NAMALWA (cell line): ENCODE measurements at places on chromosomes 3 and 15.

GRCh38 chr15:93780073-93780472 is 451.3 kb upstream of the MCTP2 start:
- no peak for DNase-seq

GRCh38 chr3:2915826-2916225 is 194.3 kb downstream of the IL5RA start:
- DNase-seq = no peak

DNA sequence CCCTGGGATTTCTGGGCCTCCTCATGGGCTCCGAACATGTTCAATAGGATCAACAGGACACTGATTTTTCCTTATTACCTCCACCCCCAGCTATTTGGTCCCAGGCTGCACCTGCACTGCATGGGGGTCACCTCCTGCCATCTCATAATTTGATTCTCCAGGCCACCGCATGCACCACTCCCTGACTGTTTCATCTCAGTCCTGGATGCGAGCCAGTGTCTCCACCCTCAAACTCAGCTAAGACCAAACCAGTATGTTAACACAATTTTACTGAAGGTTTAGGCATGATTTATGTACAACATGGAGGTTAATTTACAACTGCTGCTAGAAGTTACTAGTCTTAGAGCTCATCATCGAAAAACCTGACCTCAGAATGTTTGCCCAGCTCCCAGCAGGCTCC is 249.5 kb downstream of the UACA start:
- DNase-seq = no peak

GRCh38 chr15:60392986-60393790 is 4.6 kb downstream of the ANXA2 start:
- DNase-seq = no peak

DNA sequence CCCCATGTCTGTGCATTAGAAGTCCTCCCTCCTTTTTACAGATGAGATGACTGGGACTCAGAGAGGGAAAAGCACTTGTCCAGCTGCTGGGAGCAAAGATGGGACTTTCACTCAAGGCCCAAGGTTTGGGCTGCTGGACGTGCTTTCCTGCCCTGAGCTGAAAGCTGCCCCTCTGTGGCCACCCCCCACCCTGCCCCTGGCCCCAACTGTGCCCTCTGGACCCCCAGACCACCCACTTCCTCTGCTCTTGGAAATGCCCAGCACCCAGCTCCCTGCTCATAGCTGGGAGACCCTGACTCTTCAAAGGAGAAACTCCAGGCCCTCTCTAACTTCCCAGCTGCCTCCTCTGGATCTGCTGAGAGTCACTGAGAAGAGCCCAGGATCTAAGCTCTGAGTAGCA is 20.7 kb downstream of the GRIP2 start:
- DNase-seq = no peak

DNA sequence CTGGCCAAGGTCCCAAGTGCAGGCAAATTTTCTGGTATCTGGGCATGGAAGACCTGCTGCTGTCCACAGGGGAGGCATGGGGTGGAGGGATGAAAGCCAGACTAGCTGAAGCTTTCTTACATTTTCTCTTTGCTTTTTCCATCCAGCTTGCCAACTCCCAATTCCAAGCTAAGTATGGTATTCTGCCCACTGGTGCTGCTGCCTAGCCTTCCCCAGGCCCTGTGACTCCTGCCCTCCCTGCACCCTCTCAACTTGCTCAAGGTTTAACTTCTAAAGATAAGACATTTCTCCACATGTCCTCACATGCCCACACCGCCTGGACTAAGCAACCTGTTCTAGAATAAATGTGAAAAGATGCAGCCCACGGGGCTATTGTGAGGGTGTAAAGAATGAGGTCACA is 59.5 kb upstream of the HACD2 start:
- no peak for DNase-seq

DNA sequence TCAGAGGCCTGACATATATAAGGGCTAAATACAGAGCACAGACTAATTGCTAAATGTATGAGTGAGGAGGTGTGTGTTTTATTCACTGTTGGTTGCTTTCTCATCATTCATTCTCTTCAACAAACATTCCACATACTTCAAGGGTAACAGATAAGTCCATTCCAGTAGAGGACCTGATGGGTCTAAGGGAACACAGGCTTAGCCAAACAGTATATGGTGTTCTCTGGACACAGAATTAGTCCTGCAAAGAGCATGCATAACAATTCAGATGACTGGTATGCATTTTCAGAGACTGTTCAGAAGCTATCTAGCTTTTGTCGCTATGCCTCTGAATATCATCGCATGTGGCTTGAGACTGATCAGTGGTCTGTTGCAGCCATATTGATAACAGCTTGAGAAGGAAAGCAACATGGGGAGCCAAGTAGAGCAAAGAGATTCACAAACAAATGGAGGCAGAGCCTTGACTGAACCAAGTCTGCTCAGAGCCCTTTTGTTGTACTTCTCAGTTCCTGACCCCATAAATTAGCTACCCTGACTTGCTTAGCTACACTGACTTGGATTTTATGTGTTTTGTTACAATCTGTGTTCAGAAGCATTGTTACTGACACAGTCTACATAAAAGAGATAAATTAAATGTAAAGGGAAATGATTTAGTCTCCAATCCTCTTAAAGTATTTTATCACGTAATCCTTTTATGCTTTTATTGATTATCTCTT is 1178.7 kb downstream of the ROBO1 start:
- DNase-seq = no peak

DNA sequence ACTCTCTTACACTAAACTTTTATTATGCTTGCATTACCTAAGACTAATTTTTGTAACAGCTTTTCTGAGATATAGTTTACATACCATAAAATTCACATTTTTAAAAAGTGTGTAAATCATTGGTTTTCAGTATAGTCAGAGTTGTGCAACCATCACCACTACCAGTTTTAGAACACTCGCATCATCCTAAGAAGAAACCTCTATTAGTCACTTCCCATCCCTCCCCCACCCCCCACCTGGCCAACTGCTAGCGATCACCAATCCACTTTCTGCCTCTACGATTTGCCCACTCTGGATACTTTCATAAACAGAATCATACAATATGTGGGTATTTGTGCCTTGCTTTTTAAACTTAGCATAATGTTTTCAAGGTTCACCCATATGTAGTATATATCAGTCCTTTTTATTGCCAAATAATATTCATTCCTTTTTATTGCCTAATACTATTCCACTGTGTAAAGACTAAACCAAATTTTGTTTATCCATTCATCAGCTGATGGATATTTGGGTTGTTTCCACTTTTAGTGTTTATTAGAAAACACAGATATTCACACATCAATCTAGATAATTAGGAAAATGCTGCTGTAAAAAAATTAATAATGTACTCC is 23.0 kb downstream of the UBP1 start:
- DNase-seq = no peak

- DNase-seq = no peak
These were observed 89.6 kb upstream of the RAP2B start for GRCh38 chr3:153072382-153072781.

- DNase-seq = no peak
These were observed 173.0 kb upstream of the FRMD4B start for GRCh38 chr3:69558912-69559311.

- no peak for DNase-seq
These were observed 645.5 kb downstream of the RBMS3 start for GRCh38 chr3:29926378-29926777.

- no peak for DNase-seq
These were observed 7.7 kb downstream of the BCL6 start for GRCh38 chr3:187737368-187738070.

GRCh38 chr15:75367913-75368688 is at the start of gene MAN2C1:
Gene MAN2C1, minus strand, starts transcription at chr15:75368607. Its CDS starts 24 bp downstream, at chr15:75368583.
- DNase-seq = peak; percentile 97

DNA sequence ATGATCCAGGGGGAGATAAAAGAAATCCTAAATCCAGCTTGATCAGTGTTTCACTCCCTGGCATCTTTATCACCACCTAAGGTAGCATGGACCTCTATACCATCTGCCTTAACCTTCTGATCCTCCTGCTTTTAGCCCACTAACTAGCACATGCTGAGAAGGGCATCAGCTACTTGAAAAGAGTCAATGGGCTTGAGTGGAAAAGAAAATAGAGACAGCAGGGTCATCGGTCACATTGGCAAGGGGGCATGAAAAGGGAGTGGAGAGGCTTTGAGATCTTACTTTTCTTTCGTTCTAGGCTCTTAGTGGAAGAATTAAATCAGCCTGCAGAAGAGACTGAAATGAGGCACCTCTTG is 239 bp upstream of the ZFYVE19 start:
- DNase-seq = no peak

- DNase-seq = no peak
These were observed 23.8 kb upstream of the TCF12 start for GRCh38 chr15:56894601-56895000.

- no peak for DNase-seq
These were observed 4.5 kb upstream of the CYP8B1 start for GRCh38 chr3:42880183-42880582.

DNA sequence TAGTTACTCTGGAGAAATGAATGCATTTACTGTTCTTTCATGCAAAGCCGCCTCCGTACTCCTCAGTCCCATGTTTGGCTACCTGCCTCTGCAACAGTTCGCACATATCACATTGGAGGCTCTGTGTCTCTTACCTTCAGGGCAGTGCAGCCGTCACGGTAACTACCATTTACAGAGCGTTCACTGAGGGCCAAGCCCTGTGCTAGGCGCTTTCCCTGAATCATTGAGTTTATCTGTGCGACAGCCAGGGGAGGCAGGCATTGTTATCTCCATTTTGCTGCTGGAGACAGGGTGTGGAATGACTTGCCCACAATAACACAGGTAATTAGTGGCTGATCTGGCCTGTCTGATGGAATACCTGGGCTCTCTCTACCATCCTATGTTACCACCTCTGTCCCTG is 115.0 kb downstream of the THSD4 start:
- DNase-seq = no peak

GRCh38 chr3:126607214-126607908 is 47.6 kb downstream of the TXNRD3 start:
- DNase-seq = no peak

DNA sequence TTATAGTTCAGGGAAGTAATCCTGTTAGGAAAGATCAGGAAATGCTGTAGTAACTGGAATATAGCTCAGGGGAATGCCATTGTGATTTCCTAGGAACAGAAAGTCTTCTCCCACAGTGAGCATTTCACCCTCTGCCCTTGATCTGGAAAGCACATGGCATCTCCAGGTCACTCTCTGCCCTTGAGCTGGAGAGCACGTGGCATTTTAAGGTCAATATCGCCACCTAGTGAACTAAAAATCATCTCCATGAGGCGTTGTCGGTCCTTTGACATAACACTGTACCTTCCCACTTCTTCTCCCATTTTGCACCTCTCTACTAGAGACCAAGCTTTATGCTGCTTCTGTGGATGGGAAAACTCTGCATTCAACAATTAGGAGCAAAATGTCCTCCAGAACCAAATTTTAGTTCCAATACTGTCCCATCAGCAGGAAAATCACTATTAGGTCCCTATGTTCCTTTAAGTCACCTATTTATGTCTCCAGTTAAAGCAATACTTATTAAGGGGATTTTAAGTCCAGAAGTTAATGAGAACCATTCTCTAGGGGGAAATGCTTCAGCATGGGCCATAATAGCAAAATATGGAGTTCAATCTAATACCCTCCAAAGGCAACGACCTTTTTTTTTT is 54.7 kb upstream of the GK5 start:
- peak; percentile 89 for DNase-seq

GRCh38 chr15:85778107-85778776 is 16.5 kb downstream of the KLHL25 start:
- DNase-seq = no peak

GRCh38 chr3:183638101-183638852 is 2.9 kb downstream of the KLHL24 start:
- peak; percentile 44 for DNase-seq

- DNase-seq = no peak
These were observed 175.6 kb upstream of the MLF1 start for GRCh38 chr3:158395421-158395820.

- no peak for DNase-seq
These were observed 314.5 kb upstream of the CCDC54 start for GRCh38 chr3:107062787-107063186.

DNA sequence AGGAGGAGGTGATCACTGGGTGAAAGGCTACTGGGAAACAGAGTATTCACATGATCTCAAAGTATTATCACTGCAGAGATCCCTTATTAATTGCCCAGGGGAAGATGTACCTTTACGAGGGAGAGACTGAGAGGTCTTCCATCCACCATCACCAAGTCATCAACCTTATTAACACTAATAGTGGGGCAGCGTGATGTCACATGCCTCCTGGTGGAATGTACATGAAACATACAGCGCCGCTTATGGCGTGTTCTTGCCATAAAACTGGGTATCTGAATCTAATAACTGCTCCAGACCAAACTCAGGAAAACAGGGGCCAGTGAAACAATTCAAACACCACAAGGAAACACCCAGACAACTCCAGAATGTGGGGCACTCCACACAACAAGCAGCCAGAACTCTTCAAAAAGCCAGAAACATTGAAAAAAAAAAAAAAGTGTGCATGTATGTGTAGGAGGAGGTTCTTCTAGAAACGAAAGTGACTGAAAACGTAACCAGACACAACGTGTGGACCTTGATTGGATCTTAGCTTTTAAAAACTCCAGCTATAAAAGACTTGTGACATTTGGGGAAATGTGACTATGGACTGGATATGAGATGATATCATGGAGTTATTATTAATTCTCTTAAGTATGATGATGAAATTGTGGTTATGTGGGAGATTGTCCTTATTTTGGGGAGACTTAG is 4.6 kb downstream of the STIMATE start:
- peak; percentile 13 for DNase-seq

GRCh38 chr3:58965865-58966264 is 84.0 kb downstream of the CFAP20DC start:
- DNase-seq = no peak

- no peak for DNase-seq
These were observed 15.0 kb upstream of the ZBED2 start for GRCh38 chr3:111610189-111610588.

DNA sequence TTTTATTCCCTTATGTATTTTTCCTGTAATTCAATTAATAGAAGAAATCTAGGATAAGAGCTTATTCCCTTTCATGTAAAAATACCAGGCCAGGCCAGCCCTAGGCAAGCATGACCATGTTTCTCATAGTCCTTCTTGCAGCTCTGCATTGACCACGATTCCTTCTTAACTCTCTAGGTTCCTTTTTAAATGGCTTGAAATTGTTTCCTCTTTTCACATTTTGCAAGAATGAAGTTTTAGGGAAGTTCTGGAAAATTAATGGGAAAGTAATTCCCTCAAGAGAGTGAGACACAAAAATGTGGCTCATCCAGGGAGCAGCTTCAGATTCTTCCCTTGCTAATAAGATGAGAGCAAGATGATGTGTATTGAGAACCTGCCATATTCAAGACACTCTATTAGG is 116.5 kb upstream of the FGF7 start:
- no peak for DNase-seq

GRCh38 chr3:102030661-102031060 is 181.3 kb downstream of the NFKBIZ start:
- no peak for DNase-seq

GRCh38 chr3:188829576-188829975 is 342.2 kb upstream of the TPRG1 start:
- DNase-seq = no peak
